ENCODE measurements at places on chromosomes 16 and 17. TPM values are rescaled to one million over a fixed set of nuclear protein-coding genes. Genes with fewer than 3 reads are reported as not detected.

PLCD3 gene
- total RNA-seq, result 62.2 TPM

- peaks cover 5% of the 10 kb centered on the region for H3K4me1 ChIP-seq
- no peaks in the 10 kb centered on the region for H3K27me3 ChIP-seq
- H3K27ac ChIP-seq, result no peak overlapping the region
- no peak for DNase-seq
- H3K4me3 ChIP-seq, result peak overlapping the region; percentile 98
- H3K36me3 ChIP-seq, result no peaks in the 10 kb centered on the region
These were observed 708 bp downstream of the DHX33 start for GRCh38 chr17:5468075-5468473.

DNA sequence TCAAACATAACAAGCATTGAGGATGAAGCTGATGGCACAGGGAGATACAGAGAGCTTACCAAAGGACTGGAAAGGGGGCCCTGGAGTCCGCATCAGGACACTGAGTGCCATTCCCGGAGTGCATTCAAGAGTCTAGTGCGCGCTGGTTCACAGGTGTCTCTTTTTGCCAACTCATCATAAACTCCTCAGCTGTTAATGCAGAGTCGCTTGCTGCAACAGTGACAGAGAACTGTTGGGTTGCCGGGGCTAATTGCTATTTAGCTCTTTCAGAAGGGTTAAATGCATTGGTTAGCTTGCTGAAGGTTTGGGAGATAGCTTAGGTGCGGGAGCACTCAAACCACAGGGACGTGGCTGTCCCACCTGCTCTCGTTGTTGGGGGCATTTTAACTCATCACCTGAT, 1091.6 kb upstream of the EEF2KMT start:
- no peak for DNase-seq
- no peaks in the 10 kb centered on the region for H3K4me1 ChIP-seq
- no peak overlapping the region for H3K27ac ChIP-seq

DNA sequence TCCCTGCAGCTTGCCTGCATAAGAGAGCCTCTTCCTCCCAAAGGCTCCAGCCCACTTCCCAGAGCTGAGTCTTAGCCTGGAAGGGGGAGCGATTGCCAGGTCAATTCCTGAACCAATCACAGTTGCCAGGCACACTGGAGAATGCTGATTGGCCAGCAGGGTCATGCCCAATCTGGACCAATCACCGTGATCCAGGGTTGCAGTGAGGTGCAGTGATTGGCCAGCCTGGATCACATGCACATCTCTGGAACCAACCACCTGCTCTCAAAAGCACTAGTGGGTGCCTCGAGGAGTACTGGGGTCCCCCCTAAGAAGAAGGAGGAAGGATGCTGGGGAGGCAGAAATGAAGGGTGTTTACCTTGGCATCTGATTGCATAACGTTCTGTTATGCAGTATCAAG, 18.4 kb downstream of the NAGPA start:
- H3K36me3 ChIP-seq, result no peaks in the 10 kb centered on the region
- H3K4me3 ChIP-seq, result no peak overlapping the region
- H3K4me1 ChIP-seq, result no peaks in the 10 kb centered on the region
- no peaks in the 10 kb centered on the region for H3K27me3 ChIP-seq

DNA sequence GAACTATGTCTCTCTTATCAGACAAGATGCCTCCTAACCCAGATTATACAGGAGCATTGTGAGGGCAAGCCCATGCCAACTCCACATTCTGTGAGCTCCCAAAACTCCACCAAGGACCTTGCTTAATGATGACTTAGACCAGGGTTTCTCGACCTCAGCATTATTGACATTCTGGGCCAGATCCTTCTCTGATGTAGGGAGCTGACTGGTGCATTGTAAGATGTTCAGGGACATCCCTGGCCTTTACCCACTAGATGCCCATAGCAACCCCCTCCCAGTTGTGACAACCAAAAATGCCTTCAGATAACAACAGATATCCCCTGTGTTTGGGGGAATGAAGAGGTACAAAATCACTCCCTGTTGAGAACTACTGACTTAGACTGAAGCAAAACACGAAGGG, 43.6 kb downstream of the HOXB1 start:
- H3K27me3 ChIP-seq, result no peaks in the 10 kb centered on the region
- H3K36me3 ChIP-seq, result no peaks in the 10 kb centered on the region
- no peaks in the 10 kb centered on the region for H3K4me1 ChIP-seq
- DNase-seq, result no peak
- no peak overlapping the region for H3K4me3 ChIP-seq

DNA sequence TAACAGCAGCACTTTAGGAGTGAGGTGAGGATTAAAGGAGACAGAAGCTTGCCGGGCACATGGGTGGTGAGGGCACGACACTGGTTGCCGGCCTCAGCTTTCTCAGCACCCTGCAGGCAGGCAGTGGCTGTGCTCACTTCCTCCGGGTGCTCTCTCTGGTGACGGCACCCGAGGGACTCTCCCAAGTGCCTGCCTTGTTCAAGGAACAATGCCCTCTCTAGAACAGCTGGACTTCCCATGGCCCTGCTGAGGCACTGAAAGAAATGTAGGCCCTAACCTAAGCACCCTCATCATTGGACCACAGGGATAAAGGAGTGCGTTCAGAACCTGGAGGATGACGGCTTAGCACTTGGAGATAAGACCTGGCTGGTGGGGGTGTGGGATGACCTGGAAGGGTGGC, 72.7 kb downstream of the N4BP1 start:
- H3K4me3 ChIP-seq, result no peak overlapping the region
- no peak for DNase-seq
- H3K27me3 ChIP-seq, result no peaks in the 10 kb centered on the region
- no peaks in the 10 kb centered on the region for H3K36me3 ChIP-seq
- peaks cover 36% of the 10 kb centered on the region for H3K4me1 ChIP-seq

DNA sequence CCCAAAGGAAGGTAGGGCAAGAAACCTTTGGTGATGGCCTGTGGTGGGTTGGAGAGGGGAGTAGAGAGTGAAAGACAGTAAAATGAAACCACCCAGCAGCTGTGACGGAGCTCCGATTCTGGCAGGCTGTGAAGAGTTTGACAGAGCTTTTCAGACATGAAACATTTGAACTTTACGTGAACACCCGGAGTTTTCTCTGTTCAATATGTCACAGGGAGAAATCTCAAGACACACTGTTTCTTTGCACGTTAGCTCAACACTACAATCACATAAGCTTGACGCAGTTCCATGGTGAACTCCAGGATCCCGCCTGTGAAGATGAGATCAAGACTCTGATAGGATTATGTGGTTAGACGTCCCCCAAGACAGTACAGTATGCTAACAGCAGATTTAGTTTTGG, 79.6 kb upstream of the CDH11 start:
- H3K27ac ChIP-seq, result no peak overlapping the region
- no peaks in the 10 kb centered on the region for H3K36me3 ChIP-seq
- no peak overlapping the region for H3K4me3 ChIP-seq
- no peaks in the 10 kb centered on the region for H3K27me3 ChIP-seq
